ENCODE measurements at places on chromosomes 5 and 9.

DNA sequence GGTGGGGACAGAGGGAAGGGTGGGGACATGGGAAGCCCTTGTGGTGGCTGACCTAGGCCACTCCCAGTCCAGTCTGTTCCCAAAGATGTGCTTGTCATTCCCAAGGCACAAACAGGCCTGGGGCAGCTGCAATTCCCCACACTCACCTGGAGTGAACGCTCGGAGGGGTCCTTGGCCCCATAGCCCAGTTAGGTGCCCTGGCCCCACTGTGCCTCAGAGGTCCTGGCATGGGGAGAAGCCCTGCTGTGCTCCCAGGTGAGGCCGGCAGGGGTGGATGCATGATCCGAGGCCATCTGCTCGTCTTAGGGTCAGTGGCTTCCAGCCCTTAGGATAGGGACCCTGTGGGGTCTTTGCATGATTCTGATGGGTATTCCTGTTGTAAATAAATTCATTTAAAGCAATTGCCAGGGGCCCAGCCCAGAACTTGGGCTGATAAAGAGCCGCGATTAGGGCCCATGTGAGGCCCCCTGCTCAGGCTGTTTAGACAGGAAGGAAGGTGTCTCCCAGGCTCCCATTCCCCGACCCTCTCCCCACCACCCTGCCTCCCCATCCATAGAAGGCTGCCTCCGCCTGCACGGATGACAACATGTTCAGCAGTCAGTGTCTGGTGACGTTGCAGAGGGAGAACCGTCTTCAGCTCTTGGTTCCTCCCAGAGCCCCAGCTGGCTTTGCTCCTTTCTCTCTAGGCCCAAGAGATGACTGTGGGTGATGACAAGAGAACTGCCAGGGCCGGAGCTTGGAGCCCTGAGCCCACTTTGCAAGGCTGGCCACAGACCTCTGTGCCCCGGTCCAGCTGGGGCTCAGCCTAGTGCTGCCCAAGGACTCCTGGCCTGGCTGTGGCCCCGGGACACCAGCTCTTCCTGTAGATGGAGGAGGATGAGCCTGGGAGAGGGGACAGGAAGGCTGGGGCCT lies 28.4 kb upstream of the IRX4 start:
- no peak for DNase-seq

DNA sequence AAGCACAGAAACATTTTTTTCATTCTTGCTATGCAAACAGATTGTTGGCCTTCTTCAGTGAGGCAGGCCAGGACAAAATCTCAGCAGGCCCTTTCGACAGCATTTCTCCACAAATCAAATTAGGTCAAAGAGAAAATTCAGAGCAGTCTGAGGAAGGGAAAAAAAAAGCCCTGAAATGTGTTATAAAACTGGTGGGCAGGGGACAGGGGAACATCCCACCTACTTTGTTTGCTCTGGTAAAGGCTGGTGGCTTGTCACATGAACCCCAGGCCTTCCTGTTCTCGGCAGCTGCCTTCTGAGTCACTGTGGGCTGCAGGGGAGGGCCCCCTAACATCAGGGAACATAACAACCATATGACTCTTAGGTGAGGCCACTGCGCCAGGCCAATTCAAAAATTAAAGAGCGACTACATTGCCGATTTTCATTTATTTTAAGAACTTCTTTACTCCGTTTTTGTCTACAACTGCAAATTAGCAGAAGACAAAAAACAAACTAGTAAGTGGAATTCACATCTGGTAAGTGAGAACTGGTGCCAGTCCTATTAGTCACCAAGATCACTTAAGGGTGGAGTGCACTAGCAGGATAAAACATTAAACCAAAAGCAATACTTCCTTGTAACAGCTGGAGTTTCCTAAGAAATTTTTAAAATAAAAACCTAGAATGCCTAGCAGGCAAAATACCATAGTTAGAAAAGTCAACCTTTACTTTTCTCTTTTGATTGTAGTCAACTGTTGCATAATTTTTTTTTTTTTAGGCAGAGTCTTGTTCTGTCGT lies 46.2 kb upstream of the DENND4C start:
- peak; percentile 55 for DNase-seq

- no peak for DNase-seq
Measured at GRCh38 chr5:58121391-58121790, 338.5 kb downstream of the PLK2 start.

DNA sequence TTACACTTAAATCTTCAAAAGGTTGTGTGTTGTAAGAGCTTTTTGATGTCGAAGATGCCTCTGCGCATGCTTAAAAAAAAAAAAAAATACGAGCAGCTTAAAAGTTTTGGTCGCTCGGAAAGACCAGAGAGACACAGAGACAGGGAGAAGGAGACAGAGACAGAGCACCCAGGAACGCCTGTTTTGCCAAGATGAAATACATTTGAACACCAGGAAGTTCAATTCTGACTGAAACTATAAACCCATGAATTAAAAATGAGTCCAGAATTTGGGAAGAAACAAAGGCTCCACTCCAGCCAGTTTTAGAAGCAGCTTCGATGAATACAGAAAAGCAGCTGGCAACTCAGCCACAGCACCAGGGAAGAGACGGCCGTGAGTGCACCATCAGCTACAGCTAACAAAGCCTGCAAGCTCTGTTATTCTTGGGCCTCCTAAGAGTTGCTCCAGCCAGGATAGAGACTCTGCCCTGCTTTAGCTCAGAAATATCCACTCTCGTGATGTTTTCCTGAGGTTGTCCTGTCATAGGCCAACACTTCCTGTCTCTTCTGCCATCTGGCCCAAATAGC lies 2.5 kb upstream of the ZNF474 start:
- no peak for DNase-seq

DNA sequence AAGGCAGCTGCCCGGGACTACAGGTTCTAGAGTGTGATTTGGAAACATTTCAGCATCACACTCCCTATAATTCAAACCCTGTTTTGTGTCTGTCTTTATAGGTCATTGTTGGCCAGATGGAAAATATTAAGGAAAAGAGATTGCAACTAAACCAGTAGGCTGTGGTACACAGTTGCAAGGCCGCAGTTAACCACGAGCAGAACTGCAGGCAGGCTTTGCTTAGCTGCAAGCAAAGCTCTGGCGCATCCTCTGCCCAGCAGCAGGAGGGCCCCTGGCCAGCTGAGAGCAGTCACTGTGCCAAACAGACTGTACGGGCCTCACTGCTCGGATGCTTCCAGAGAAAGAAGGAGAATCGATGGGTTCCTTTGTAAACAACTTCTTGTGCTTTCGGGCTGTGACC lies 204.5 kb downstream of the DENND1A start:
- DNase-seq: no peak

Measured in stimulated activated CD8-positive, alpha-beta memory T cell treated with anti-CD3 and anti-CD28 coated beads, Interleukin-4, amount 100 ng/mL, for 4 hours (primary cell).